ENCODE measurements at places on chromosomes 12 and 14.

DNA sequence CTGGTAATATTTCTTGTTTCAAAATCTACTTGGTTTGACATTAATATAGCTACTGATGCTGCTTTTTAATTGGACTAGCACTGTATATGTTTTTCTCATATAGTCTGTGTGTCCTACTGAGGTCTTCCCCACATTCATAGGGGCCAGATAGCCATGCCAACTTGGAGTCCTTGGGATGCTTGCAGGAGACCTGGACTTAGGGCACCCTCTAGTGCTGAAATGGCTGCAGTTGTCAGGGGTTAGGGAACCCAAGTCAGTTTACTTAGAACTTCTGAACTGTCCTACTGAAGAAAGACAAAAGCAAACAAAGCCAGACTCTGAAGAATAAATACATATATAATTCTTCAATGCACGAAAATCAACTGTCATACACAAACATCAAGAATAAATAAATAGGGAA is 279.9 kb upstream of the SYT1 start:
- no peak for DNase-seq

DNA sequence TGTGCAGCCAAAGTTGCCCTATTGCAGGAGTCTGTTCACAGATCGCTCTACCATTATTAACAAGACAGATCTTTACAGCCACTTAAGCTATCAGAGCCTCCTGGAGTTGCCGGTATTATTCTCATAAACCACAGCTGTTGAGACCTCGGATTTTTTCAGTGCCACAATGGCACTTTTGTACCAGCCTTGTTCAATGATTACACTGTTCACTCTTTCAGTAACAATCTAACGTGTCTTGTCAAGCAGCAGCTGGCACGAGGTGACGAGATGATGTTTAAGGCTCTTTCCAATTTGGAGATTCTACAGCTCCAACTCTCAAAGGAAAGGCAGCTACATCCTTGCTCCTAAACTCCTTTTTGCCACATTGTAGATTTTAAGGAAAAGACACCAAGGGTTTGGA is 30.7 kb downstream of the LRIG3 start:
- no peak for DNase-seq

DNA sequence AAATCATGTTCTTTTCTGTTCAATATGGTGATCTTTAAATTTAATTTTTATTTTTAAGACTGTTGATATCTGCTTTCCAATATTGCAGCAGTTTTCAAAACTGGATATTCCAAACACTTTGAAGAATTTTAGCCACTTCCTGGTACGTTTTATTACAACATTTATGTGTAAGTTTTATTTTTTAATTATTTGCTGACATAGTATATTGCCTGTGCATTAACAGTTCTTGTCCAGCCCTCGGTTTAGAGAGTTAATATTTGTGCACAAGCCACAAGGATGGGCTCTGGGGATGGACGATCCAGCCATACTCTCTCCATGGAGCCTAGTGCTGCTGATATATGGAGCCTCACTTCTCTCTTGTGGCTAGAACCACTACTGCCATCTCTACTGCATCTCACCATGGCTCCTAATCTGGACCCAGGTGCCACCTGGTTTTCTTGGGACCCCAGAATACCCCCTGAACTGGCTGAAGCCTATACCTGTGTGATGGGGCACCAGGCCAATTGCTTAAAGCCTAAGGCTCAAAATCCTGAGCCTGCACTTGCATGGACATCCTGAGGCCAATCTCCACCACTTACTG is 262.5 kb downstream of the RASSF9 start:
- no peak for DNase-seq

- DNase-seq, result no peak
Observed at GRCh38 chr14:69861025-69861569, 18.1 kb upstream of the SMOC1 start.

DNA sequence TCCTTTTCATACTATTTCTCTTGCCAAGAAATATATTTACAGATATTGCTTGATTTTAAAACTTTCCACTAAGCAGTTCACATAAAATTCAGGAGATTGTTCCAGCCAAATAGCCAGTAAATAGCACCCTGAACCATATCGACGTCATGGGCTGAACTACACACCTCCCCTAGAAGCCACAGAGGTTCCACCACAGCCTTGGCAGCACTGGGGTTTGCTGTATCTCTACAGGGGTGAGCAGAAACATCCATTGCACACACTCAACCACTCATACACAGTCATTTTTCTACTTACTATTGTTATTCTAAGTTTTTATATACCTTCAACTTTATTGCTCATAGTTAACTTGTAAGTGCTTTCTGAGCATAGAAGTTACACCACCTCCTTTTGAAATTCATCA is 8.1 kb upstream of the EIF2S3B start:
- peak; percentile 16 for DNase-seq

GRCh38 chr14:76581592-76581991 is 179.7 kb upstream of the VASH1 start:
- no peak for DNase-seq

GRCh38 chr12:70549340-70550179 is 87.7 kb downstream of the PTPRB start:
- DNase-seq, result no peak

DNA sequence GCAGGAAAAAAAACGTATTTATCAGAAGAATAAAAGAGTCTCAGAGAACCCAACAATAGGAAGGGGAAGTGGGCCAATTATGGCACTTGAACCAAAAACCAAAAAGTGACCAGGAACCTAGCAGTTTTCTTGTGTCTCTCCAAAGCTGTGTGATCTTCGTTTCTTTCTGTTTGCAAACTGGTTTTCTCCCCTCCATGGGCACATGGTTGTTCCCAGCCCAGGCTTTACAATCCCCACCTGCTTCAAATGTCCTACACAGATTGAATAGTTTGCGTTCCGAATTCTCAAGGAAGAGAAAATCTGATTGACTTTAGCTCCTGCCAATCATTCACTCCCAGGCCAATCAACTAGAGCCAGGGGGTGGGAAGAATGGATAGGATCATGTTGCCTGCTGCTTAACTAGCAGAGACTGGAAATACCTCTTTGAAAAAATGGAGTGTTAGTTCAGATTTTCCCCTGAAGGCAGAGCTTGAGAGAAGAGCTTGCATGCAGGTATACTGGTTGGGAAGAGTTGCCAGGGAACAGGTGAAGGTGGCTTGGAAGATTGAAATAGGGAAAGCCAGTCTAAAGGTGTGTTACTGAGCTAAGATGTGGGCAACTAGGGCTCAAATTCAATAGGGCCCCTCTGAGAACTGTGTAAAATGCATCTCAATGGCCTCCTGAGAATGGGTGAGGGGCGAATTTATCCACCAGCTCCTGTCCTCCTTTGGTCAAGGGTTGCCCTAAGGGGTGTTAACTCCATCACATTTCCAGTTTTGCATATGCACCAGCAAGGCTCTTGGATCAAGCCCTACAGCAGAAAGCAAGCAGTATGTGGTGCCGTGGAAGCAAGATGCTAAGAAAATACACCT is 106.4 kb upstream of the SRRM4 start:
- DNase-seq, result no peak

GRCh38 chr12:43835264-43835655 is 621 bp upstream of the TMEM117 start:
- no peak for DNase-seq

GRCh38 chr12:110590806-110591326 is 7.7 kb upstream of the PPTC7 start:
- DNase-seq, result no peak

- no peak for DNase-seq
Observed at GRCh38 chr12:128843538-128843937, 9.7 kb upstream of the GLT1D1 start.

- no peak for DNase-seq
Observed at GRCh38 chr14:64495252-64495651, 8.4 kb downstream of the ZBTB25 start.

- DNase-seq, result no peak
Observed at GRCh38 chr14:89317051-89317691, 99.9 kb downstream of the FOXN3 start.

DNA sequence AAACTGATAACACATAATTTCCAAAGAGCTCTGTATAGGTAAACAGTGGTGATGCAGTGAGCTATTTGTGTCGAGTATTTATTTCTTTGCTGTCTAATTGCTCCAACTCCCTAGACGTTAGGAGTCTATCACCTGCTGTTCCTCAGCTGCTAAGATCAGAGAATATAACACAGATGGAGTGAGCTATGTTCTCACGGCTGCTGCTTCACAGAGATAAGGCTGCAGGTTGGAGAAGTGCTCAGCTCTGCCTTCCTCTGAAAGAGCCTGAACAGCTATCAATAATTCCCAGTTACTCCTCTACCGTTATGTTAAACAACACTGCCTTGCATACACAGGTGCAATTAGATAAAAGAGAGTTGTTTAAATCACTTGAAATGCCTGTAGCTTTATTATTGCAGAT is 103.2 kb upstream of the MDGA2 start:
- DNase-seq, result no peak

GRCh38 chr12:29691161-29691854 is 92.4 kb downstream of the TMTC1 start:
- no peak for DNase-seq

DNA sequence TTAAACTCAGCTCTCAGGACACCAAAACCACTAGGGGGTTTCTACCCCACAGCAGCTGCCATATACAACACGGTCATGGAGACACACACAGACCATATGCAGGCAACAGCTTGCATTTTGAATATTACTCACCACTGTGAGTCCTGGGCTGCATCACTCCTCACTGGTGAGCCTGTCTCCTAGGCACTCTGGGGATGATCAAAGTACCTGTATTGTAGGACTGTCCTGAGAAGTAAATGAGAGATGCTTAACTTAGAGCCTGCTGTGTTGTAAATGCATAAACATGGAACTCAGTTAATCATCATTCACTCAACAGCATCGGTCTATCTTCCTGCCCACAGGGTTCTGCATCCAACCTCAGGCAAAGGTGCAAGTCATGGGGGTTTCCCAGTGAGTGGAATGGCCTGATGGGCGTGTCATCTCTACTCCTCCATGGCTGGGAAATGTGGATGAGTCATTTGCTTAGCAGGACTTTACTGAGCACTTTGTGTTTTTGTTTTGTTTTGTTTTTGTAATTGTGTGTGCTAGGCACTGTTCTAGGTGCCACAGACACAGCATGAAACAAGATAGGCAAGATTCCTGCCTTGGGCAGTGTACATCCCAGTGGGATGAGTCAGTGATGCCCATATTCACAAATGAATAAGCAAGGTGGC is 1141.2 kb upstream of the TMEM132C start:
- no peak for DNase-seq

GRCh38 chr14:87869619-87870583 is 123.1 kb downstream of the GALC start:
- no peak for DNase-seq

DNA sequence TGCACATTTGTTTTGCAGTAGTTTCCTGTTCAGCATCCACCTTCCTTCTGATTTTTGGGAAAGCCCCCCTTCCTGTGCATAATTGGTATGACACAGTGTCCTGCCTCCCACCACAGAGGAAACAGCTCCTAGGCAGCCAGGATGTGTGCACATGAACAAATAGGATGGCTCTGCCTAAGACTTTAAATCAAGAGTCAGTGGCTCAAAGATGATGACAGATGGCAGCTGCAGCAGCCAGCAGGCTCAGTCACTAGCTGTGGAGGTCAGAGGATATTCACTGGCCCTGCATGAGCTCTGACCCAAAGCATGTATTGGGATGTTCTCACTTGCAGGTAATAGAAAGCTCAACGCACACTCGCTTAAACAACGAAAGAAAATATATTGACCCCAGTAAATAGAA is 90.3 kb downstream of the KCNK10 start:
- DNase-seq, result no peak

DNA sequence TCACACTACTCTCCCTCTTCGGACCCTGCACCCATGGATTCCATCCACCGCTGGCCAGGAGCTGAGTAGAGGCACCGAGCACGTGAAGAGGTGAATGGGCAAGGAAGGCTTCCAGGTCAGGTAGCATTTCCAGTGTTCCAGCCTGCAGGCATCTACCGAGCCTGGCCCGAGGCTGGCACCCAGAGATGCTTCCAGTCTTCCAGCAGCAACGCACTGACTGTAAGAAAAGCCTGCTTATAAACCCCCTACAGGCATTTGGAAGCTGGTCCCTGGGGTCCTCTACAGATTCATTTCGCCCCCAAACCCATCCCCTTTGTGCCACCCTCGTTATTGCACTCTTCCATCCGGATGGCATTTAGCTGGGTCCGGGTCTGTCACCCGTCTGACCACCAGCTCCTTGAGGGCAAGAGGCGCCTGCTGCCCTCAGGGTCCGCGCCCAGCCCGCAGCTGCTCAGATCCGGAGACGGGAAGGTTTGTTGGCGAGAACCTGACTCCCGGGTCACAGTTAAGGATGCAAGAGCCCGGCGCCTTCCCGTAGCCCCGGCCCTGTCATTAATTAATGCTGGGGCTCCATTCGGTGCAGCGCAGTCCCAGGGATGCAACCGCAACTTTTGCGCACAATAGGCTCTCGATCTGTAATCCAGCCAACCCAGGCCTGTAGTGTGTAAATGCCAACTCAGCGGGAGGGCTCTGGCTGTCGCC is 614 bp upstream of the MARK3 start:
- no peak for DNase-seq

DNA sequence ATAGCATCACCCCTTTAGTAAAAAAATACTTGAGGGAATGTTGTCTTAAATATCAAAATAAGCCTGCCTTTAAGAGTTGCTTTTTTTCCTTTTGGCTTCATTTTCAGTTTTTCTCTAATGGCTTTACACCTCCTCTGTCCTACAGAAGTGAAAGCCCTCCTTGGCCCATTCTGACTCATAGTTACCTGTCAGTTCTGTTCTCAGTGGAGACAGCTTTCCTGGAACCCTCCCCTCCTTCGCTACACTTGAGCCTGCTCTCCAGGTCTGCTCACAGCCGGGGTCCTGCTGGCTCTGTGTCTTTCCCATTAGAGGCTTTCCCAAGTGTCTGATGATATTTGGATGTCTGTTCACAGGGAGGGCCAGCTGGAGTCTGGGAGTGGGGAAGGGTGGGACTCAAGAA is 84.0 kb downstream of the PELI2 start:
- DNase-seq, result no peak

- DNase-seq, result no peak
Observed at GRCh38 chr12:108782971-108783370, 51.7 kb upstream of the CORO1C start.

- no peak for DNase-seq
Observed at GRCh38 chr14:76781648-76782051, 20.4 kb downstream of the VASH1 start.

DNA sequence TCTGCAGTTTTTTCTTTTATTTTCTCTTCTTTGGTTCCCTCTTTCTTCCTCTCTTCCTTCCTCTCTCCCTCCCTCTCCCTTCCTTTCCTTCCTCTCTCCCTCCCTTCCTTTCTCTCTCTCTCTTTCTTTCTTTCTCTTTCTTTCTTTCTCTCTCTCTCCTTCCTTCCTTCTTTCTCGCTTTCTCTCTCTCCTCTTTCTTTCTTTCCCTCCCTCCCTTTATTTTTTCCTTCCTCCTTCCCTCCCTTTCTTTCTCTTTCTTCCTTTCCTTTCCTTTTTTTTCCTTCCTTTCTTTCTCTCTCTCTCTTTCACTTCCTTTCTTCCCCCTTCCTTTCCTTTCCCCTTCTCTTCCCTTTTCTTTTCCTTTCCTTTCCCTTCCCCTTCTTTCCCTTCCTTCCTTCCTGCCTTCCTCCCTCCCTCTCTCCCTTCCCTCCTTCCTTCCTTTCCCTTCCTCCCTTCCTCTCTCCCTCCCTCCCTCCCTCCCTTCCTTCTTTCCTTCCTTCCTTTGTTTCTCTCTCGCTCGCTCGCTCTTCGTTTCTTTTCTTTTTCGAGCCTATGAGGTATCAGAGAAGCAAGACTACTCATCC is 13.7 kb downstream of the CFAP54 start:
- no peak for DNase-seq

- no peak for DNase-seq
Observed at GRCh38 chr12:99852666-99853065, 132.1 kb downstream of the ANKS1B start.

- DNase-seq, result no peak
Observed at GRCh38 chr12:87317302-87317701, 711.9 kb downstream of the C12orf50 start.

GRCh38 chr12:42936991-42937390 is 347.4 kb upstream of the PRICKLE1 start:
- no peak for DNase-seq

All from activated naive CD8-positive, alpha-beta T cell treated with anti-CD3 and anti-CD28 coated beads, Interleukin-2, amount 50 U/mL, for 16 hours (primary cell).